Neural progenitor cell (in vitro differentiated cells): ENCODE measurements at places on chromosomes 3 and 15. TPM values are rescaled to one million over a fixed set of nuclear protein-coding genes. Genes with fewer than 3 reads are reported as not detected.

GRCh38 chr3:146300768-146301167 lies 49.9 kb upstream of the PLSCR4 start:
- no peak for DNase-seq

DNA sequence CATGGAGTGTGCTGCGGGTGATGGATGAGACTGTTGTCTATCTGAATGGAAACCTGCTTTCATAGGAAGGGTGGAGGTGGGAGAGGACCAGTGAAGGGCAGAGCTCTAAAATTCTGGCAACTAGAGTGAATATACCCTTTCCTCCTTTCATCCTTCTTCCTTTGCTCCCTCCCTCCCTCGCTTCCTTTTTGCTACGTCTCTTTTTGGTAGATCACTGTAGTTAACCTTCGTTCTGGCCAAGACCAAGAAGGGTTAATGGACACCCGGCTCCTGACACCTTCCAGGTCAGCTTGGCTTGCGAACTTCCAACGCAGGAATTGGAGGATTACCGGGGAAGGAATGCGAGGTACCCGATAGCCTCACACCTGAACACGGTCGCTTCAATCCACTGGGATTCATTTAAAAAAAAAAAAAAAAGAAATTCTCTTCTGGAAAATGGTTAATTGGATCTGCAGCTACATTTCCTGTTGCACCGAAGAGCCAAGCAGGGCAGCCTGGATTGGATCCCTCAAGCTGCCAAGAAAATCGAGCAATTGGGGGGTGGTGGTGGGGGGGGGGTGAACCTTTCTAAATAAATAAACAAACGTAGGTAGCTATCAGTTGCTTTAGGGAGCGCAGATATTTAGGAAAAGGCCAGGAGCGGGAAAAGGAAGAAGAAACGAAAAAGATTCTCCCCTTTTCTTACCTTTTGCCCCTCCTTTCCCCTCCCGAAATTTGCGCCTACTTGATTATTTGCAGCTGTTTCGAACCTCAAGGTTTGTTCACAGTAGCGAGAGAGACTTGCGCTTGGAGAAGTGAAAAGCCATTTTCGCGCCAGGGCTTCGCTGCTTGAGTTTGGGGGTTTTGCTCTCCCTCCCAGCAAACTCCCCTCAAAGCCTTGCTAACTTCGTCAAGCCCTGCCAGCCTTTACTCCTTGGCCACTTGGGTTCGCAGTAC lies 9.5 kb upstream of the NR2F2 start:
- DNase-seq, result peak; percentile 60

Gene CHRNA3
- total RNA-seq, result 0.84 and 1.6 TPM in 2 replicates

Gene CCRL2
- total RNA-seq, result not detected in 2 replicates

DNA sequence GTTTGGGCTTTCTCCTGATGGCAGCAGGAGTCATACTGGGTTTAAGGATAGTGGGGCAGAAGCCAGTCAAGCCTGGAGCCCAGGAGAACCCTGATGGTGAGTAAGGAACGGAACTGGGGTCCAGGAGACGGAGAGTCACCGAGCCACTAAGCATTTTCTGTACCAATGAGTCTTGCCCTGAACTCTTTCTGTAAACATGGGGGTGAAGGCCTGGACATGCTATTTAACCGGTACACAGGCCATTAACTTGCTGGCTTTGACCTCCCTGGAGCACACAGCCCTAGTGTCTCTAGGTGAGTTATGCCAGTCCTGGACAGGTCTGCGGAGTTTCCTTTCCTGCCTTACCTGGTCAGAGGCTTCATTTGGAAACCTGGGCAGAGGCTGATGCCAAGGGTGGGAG lies 3.9 kb downstream of the SLC6A6 start:
- no peak for DNase-seq

Gene SPINT1
- total RNA-seq, result 12.0 and 13.7 TPM in 2 replicates
